Left cardiac atrium (tissue), 4 donors: ENCODE measurements at places on chromosomes 4 and X.

GRCh38 chr4:6892190-6892908 is 17.3 kb upstream of the TBC1D14 start:
- DNase-seq = peak; percentile 50

DNA sequence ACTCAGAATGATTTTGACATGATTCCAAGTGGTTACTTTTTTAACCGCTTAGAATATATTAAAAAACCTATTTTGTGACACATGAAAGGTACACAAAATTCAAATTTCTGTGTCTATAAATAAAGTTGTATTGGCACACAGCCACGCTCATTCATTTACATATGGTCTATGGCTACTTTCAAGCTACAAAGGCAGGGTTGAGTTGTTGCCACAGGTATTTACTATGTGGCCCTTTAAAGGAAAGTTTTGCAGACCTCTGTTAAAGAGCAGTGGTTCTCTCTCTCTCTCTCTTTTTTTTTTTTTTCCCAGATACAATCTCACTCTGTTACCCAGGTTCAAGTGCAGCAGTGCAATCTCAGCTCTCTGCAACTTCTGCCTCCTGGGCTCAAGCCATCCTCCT is 23.0 kb downstream of the GPM6B start:
- DNase-seq = no peak

- no peak for DNase-seq
Measured at GRCh38 chr4:155582971-155583437, 83.6 kb upstream of the GUCY1A1 start.

- DNase-seq = no peak
Measured at GRCh38 chr4:73308286-73308685, 49.7 kb upstream of the ANKRD17 start.

DNA sequence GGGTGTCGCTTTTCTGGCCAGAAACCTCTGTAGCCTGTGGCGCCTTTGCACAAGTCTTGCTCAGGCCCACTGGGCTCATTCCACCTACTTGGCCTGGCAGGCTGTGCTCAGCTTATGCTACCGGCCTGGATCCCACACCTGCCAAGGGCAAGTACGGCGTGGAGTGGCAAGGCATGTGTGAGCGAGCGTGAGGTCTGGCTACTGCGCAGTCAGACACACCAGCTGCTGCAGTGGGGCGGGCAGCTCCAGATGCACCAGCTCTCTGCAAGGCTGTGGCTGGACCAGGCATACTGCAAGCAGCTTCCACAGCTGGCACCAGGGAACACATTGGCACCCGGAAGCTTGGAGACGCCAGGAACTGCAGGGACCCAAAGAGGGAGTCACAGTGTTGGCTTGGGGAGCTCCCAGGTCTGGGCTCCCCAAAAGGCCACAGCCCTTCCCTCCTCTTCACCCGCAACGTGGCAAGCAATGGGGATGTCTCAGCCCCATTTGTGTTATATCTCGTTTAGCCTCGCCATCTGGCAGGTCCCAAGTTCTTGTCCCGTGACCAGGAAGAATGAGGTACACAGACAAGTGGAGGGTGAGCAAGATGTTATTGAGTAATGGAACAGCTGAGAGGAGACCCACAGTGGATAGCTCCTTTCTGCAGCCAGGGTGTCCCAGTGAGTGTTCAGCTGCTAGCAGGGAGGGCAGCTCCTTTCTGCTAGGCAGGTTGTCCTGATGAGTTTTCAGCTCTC is 3.8 kb upstream of the FBXW7 start:
- DNase-seq = no peak

DNA sequence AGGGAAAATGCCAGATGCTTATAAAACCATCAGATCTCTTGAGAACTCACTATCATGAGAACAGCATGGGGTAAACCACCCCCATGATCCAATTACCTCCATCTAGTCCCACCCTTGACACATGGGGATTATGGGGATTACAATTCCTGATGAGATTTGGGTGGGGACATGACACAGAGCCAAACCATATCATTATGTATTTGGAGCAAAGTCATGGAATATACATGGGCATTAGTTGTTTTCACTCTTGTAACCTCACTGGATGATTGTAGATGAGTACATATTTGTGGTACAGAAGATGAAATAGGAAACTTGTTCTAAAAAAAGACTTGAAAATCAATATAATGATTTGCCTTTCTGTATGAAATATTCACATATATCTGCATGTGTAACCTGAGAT is 674.5 kb upstream of the BOD1L1 start:
- DNase-seq = no peak

DNA sequence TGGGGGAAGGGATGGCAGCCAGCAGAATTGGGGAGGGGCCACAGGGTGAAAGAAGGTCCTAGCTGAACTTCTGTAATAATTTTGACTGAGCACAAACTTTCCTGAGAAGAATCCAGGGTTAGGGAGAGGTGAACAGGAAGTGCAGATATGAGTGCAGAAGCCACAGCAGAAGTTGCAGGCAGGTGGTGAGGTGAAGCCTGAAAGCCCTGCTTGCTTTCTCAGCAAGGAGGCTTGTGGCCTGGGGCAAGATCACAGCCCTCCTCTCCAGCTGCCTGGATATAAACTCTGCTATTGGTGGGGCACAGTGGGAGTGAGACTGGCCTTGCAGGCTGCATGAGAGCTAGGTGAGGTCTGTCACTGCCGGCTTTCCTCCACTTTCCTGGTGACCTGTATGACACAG is 44.1 kb upstream of the UPRT start:
- DNase-seq = no peak

DNA sequence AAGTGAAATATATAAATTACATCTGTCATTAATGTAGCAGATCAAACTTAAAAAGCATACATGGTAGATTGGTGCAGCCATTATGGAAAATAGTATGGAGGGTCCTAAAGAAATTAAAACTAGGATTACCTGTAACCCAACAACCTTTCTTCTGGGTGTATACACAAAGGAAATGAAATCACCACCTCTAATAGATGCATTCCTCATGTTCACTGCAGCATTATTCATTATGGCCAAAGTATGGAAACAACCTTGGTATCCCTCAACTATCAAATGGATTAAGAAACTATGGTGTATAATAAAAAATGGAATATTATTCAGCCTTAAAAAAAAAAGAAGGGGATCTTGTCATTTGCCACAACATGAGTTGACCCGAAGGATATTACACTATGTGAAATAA is 13.7 kb downstream of the WDFY3 start:
- no peak for DNase-seq

GRCh38 chr4:107304699-107305286 is 268.7 kb upstream of the DKK2 start:
- no peak for DNase-seq

DNA sequence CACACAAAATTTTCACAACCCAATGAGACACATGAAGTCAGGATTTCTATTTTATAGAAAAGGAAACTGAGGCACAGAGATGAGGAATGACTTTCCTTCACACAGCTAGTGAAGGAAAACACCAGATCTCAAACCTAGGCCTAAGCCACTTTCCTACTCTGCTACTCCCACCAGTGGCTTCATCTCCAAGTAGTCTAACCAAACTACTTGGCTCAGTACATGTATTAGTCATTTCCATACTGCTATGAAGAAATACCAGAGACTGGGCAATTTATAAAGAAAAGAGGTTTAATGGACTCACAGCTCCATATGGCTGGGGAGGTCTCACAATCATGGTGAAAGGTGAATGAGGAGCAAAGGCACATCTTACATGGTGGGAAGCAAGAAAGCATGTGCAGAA is 196.6 kb downstream of the EVC2 start:
- DNase-seq = no peak

DNA sequence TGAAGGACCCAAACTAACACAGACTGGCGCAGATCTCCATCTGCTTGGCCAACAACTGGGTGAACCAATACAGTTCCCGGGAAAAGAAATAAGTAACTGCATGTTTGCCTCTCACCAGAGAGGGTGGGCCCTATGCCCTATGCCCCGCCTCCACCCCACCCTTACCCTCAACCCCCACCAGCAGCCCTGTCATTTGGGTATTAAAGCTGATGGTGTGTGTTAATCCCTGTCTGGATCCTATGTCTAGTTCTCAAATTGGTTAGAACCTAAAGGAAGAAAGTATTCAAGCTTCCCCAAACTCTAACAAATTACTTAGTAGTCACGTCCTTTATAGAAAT is 19.0 kb downstream of the SMPX start:
- DNase-seq = no peak

DNA sequence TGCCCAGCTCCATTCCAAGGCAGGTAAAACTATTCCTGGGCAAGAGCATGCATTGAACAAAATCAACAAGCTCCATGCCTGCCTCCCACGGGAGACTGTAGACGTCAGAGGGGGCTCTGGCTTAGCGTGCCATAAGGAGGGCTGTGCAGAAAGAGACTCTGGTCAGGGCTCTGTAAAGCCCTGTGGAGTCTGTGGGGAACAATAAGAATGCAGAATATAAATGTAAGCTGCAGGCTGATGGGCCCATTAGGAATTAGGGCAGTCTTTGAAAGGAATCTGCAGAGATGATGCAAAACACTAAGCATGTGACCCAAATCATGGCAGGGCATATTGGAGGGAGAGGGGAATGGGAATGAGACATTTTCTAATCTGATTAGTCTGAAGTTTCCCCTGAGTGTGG is 170.3 kb downstream of the EFHC2 start:
- no peak for DNase-seq

DNA sequence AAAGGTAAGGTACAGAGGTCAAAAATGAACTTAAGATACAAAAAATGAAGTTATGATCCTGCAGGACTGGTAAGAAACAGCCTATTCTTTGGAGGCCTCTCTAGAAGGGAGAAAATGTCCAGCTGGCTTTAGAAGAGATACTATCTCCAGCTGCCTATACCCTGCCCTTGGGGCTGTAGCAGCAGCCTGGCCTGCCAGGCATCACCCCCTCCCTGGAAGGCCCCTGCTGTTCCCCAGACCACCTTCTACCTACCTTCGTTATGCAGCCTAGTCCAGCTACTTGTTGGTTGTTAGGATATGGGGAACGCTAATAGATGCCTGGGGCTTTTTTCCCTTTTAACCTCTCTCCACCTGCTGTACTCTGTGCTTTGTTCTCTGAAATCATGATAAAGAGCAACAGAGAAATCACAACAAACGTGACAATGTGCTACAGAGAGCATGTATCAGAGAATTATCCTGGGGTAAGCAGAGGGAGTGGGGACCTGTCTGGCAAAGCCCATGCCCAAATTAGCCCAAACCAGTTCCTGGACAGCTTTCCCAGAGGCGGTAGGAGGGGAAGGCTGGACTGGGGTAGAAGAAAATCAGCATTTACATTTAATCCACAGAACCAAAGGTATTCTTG is 34.5 kb downstream of the FRMD7 start:
- no peak for DNase-seq

DNA sequence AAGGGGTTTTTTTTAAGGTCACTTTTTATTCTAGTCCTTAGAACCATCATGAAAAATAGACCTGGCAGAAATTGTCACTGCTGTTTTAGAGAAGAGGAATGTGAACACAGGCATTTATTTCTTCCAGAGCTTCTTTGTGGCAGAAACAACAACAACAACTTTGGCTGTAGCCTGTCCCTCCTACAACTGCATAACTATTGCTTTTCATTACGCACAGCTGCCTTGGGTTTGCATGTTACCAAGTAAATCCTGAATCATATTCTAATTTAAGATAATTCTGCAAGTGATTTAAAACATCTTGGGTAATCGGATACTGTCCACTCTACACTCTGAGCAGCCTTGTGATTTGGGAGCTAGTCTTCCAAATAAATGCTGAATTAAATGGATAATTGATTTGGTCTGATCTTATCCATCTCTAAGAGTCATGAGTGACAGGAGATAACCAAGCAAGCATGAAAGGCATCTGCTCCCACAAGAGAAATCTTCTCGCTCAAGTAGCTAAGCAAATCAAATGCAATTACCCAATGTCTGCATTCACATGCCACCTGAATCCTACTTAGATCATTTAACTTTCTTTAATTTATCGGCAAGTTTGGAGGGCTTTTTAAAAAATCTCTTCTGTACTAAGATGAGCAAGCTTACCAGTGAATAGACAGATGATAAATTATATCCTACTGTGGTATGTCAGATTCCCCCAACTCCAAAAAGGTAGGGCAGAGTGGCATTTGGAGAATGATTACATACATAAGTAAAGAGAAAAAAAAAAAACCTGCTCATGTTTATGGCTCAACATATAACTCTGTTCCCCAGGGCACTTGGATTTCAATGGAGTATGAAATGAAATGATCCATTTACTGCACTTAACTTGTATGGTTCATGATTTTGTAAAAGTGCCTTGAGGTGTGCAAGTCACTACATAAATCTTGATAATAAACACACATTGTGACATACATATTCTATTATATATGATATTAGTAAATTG is 73.6 kb downstream of the EGF start:
- no peak for DNase-seq

DNA sequence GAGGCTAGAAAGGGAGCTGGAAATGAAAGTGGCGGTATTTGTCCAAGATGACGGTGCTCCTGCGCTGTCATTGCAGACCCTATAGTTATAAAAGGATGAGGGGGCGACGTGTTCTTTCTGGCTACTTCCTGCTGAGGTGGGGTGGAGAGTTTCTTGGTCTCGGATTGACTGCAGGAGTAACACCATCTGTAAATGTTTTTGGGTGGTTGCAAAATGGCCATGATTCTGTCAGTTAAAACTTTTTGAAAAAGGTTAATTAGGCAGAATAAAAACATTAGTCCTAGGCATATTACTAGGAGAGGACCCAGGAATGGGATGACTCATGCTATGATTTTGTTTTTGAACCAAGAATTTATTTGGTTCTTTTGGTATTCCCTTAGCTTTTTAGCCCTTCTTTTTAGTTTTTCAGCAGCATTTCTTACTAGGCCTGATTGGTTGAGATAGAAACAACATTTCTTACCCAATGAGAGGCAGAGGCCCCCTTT is 53.1 kb downstream of the USP11 start:
- DNase-seq = no peak

- DNase-seq = no peak
Measured at GRCh38 chrX:54473993-54474859, 21.8 kb downstream of the FGD1 start.

GRCh38 chr4:24988776-24989175 is 42.0 kb downstream of the LGI2 start:
- no peak for DNase-seq

GRCh38 chr4:38733663-38734062 is 49.1 kb downstream of the TLR10 start:
- no peak for DNase-seq

DNA sequence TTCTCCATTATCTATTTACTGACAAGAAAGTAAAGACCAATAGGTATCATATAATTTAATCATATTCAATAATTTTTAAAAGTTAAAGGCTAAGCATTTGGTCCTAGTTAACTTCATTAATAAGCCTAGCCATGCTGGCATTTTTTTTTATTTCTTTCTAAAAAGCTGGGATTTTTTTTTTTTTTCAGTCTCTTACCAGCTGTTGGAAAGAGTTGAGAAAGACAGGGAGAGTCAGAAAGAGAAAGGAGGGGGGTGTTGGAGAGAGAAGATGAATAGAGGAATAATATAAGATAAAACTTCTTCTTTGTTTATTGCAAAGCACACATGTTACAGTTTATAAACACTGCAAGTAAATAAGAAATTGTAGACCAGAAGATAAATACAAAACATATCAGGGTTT is 5.9 kb upstream of the NR3C2 start:
- DNase-seq = no peak

- no peak for DNase-seq
Measured at GRCh38 chr4:169293343-169294176, 22.8 kb upstream of the SH3RF1 start.
